ENCODE measurements at places on chromosomes 2 and 18.

DNA sequence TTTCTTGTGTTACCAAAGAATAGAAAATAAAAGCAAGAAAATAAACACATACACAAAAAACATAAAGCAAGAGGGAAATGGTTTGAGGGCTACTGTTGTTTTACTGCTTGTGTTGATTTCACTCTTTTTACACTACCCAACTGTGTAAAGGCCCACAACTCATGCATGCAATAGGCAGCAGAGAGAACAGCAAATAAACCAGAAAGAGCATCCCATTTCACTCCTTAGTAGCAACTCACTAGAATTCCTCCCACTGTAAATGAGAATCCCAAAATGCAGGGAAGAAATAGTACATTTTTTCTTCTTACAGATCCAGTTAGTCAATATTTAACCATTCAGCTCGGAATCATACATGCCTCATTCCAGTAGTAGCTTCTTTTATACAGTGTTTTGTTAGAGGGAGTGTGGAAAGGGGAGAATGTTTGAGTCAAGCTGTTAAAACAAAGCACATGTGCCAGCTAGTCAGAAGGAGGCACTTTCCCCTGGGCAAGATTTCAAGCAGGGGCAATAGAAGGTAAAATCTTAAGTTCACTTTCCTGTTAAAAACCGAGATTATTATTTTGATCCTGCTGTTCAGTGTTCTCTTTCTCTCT is 147.2 kb upstream of the FAM98A start:
- DNase-seq = no peak

DNA sequence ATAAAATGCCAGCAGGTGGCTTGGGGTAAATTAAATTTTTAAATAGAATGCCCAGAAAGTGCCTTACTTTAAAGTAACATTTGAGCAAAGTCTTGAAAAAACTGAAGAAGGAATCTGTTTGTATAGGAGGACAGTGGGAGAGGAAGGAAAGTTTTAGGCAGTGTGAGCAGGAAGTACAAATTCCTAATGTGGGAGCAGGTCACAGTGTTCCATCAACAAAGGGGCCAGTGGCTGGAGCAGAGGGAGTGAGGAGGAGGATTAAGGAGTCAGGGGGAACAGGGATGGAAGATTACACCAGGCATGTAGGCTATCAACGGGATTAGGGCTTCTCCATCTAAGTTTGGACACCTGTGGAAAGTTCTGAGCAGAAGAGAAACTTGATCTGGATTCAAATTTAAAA is 439.2 kb upstream of the REG3G start:
- no peak for DNase-seq

GRCh38 chr2:46091004-46091403 is 206.2 kb upstream of the EPAS1 start:
- DNase-seq = no peak

DNA sequence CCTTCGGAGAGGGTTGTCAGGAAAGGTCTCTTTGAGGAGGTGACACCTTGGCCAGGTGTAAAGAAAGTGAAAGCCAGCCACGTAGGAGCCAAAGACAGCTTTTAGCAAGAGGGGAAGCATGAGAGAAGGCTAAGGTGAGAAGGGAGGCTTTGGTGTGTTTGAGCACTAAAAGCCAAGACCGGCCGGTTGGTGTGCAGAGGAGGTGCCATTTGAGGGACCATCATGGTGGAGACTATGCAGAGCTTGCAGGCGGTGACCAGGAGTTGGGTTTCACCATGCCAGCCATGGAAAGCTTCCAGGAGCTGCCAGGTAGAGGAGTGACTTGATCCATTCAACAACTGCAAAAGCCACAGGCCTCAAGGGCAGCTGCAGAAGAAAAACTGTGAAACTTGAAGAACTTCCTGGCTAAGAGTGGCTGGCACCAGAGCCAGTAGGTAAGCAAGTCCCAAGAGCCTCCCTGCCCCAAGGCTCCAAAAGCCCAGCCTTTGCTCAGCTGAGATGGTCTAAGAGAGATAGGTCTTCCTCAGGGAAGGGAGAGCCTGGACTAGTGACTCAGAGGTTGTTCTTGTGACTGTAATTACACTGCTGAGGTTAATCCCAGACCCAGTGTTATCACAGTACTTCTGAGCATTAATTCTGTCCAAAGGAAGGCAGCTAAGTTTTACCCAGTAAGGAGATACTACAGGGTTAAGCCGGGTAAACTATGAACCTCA is 319.0 kb downstream of the BCL11A start:
- DNase-seq = no peak

GRCh38 chr18:79332646-79333045 is 63.1 kb upstream of the NFATC1 start:
- no peak for DNase-seq

GRCh38 chr2:43402452-43402937 is 176.1 kb upstream of the ZFP36L2 start:
- no peak for DNase-seq

GRCh38 chr2:102915128-102915527 is 153.3 kb downstream of the TMEM182 start:
- no peak for DNase-seq

DNA sequence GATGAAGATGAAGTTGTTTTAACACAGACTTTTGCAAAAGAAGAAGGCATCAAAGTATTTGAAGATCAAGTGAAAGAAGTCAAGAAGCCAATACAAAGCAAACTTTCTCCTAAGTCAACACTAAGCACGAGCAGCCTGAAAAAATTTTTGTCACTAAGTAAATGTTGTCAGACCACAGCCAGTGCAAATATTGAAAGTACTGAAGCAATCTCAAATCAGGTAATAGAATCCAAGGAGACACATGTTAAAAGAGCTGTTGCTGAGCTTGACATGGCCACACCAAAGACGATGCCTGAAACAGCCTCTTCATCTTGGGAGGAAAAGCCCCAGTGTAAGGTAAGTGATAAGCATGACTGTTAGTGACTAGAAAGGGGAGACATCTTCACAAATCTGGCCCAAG is 75.1 kb downstream of the FSIP2 start:
- no peak for DNase-seq

DNA sequence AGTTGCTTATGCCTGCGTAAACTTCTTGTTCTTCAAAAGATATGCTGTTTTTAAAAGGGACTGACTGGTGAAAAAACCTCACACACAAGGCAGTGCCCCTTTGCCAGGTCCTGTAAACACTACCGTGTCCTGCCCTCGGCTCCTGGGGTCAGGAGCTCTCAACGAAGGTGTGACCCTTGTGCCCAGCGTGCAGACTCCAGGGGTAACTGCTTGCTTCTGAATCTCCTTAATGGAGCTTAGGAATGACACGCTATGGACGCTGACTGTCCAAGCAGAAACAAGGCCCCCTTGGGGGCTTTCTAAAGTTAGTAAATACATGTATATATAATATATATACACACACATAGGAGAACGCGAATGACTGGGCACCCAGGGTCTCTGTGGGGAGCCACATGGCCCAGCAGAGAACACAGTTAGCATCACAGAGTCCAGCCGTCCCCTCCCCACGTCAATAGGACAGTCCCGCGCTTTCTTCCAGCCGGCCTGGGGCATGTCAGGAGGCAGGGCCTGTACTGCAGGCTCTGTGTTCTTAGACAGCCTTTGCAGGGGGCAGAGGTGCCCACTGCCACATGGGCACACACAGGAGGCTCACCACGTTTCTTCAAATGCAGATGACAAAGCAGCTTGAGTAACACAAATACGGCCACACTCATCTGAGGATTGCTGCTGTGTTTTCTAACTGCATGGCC is 96.1 kb downstream of the HDAC4 start:
- DNase-seq = no peak

DNA sequence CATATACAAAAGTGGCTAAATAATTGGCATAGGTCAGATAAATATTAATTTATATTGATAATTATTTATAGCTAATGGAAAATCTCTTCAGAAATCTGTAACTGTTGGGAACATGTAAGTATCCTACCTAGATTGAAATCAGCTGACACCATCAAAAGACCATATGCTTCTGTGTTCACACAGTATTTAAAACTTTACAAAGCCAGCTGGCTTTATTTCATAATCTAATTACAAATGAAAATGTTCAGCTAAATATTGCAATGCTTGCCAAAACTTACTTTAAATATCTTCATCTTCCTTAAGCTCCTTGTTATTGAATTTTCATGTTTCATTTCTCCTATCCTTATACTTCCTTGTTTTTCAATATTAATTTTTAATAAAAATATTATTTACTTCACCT is 190.9 kb upstream of the DOK6 start:
- DNase-seq = no peak

- no peak for DNase-seq
These were observed 9.7 kb downstream of the TNS1 start for GRCh38 chr2:217993138-217993537.

- no peak for DNase-seq
These were observed 15.7 kb upstream of the CNNM3 start for GRCh38 chr2:96800061-96801004.

DNA sequence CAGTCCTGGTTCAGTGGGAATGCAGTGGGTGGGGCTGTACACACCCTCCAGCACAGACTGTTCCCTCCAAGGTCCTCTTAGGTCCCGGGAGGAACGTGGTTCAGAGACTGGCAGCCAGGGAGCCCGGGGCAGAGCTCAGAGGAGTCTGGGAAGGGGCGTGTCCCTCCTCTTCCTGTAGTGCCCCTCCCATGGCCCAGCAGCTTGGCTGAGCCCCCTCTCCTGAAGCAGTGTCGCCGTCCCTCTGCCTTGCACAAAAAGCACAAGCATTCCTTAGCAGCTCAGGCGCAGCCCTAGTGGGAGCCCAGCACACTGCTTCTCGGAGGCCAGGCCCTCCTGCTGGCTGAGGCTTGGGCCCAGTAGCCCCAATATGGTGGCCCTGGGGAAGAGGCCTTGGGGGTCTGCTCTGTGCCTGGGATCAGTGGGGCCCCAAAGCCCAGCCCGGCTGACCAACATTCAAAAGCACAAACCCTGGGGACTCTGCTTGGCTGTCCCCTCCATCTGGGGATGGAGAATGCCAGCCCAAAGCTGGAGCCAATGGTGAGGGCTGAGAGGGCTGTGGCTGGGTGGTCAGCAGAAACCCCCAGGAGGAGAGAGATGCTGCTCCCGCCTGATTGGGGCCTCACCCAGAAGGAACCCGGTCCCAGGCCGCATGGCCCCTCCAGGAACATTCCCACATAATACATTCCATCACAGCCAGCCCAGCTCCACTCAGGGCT is 17.5 kb upstream of the FAHD2A start:
- DNase-seq = no peak

DNA sequence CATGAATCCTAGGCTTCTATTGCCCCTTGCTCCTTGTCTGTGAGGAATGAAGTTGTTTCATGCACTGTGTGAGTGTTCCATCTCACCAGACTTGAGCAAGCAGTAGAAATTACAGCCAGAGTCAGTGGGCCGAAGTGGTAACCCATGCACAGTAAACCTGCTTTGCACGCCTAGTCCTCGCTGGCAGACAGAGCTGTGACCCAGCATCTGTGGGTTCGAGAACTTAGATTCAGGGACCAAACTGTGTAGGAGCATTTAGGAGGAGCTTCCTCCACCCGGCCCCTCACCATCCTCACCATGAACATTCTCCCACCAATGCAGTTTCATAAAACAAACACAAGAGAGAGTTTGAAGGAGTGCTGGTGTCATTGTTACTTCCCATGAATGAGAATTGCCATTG is 21.6 kb upstream of the TEX51 start:
- no peak for DNase-seq

DNA sequence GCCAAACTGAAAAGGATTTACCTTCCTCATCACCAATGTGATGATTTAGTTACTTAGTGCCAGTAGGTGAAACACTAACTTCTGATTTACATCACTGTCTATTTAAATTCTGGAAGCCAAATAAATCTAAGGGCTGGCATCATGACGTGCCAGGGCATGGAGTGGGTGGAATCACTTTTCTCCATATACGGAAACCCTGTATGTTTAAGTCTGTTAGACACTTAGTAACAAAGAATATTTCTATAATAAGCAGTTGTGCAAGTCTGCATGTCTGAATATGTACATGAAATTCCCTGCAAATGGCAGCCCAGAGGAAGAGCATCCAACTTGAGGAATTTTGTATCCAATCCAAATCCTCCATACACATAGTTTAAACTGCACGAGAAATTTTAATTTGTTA is 243.1 kb upstream of the SMAD7 start:
- DNase-seq = no peak

- no peak for DNase-seq
These were observed 10.8 kb downstream of the RFX8 start for GRCh38 chr2:101463911-101464641.

DNA sequence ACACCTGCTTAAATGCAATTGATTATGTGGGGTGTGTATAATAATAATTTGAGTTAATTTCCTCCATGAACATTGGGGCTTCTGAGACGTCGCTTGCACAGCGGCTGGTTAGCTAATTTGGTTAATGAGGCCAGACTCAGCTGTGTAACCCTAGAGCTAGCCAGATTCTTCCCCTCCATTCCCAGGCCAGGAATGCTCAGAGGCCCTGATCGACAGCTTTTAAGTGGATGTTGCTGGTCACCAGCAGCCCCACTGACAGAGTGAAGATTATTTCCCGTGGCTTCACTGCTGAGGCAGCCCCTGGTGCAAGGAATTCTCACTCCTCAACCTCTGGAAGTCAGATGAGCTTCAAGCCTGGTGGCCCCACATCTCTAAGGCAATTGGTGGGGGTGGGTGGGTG is 12.4 kb upstream of the EPAS1 start:
- DNase-seq = peak; percentile 63

GRCh38 chr2:62658891-62659290 is 46.6 kb upstream of the EHBP1 start:
- no peak for DNase-seq

DNA sequence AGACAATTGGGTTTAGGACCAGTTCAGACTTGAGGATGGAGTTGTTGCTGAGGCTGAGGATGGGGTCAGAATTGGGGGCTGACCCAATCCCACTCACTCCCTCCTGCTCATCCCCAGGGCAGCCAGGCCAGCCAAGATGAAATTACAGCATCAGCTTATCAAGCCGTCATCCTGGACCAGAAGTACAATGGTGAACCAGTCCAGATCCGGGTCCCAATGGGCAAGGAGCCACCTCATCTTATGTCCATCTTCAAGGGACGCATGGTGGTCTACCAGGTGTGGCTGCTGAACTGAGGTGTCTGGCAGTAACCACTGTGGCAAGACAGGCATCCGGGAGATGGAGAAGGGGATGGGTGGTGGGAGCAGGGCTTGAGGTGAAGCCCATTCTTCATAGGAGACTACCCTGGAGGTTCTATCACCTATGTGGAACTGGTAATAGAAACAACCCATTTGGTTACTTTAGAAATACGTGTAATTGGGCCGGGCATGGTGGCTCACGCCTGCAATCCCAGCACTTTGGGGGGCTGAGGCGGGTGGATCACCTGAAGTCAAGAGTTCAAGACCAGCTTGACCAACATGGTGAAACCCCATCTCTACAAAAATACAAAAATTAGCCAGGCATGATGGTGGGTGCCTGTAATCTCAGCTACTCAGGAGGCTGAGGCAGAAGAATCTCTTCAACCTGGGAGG is 13.9 kb downstream of the VIL1 start:
- DNase-seq = no peak

- DNase-seq = no peak
These were observed 2.0 kb downstream of the ANKAR start for GRCh38 chr2:189676471-189676870.

DNA sequence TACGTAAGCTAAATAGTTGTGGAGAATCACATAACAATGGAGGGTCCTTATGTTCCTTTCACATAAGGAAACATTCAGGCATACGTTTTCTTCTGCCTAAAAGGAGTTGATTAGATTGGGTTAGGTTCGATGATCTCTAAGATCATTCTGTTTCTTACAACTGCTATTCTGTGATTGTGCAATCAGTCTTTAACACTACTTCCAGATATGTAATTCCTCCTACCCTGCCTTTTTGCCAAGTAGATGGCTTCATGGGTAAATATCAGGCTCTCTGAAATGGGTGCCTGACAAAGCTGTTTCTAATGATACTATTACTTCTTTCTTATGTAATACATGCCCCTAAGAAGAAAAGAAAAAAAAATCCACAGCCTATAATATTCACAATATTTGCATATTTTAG is 321.5 kb downstream of the XIRP2 start:
- DNase-seq = no peak

GRCh38 chr2:112915300-112916144 is 4.6 kb downstream of the IL37 start:
- no peak for DNase-seq

Data from SK-N-DZ (cell line).